NCI-H1048 (cell line): ENCODE measurements at places on chromosomes 16 and 17.
A peak's percentile ranks its signal among the peaks of the same experiment; 100 is the strongest.

DNA sequence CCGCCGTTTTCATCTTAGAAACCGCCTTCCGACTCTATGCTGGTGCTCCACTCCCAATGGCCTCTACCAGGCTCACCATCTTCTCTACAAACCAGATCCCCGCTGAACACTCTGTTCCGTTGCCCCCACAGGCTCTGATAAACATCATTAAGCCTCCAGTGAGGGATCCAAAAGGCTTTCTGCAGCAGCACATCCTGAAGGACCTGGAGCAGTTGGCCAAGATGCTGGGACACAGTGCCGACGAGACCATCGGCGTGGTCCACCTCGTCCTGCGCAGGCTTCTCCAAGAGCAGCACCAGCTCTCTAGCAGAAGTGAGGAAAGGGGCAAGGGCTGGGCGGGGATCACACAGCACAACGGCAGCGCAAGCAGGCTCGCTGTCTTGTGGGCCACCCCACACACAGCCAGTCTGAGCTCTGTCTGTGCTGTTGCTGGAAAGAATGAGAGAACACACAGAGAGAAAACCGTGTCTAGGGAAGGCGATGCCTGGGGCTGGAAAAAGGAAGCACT lies 33.5 kb upstream of the ENDOV start:
- no peak for DNase-seq

GRCh38 chr16:57191056-57191571 lies 5.0 kb downstream of the RSPRY1 start:
- DNase-seq, result no peak

- DNase-seq, result no peak
Measured at GRCh38 chr16:81798311-81799137, 19.4 kb downstream of the PLCG2 start.

GRCh38 chr16:66619534-66620428 lies 15.3 kb downstream of the CMTM3 start:
- no peak for DNase-seq

DNA sequence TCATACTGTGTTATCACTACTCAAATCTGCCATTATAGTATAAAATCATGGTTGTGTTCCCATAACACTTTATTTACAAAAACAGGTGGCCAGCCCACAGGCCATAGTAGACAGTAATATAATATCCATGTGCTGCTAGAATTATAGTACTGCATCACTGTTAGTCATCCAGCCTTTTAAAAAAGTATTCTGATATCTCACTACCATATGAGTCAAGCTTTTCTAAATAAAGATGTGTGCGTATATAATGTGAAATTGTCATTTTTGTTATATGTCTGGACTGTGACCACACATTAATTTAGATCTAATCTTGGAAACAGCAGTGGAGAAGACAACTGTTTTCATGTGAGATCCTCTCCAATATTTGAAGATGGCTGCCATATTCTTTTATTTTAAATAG lies 1049.1 kb upstream of the GOT2 start:
- DNase-seq, result no peak

DNA sequence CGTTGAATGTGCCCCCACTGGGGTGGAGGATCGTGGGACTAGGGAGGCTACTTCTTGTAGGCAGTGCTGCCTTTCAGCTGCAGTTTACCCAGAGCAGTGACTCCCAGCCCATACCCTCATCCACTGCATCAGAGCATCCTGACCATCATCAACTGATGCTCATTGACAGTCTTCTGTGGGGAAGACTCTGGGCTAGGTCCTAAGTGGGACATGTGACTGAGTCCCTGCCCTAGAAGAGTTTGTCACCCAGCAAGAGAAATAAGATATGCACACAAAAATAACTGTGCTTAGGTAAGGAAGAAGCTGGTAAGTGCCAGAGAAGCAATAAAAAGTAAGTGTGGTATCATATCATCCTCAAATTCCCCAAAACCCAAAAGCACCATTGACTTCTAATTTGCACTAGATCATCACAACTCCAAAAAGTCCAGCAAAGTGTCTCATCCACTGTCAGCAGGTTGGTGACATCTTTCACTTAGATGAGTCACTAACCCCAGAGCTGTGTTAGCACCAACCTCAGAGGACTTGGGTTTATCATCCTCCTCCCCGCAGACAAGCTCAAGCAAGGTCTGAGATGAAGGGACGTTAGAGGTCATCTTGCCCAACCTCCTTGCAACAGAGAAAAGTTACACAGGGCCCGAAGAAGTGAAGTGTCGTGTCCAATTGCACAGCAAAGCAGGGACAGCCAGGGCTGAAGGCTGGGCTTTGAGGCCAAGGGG lies 99.0 kb downstream of the CCDC182 start:
- no peak for DNase-seq

- no peak for DNase-seq
Measured at GRCh38 chr17:43736389-43736788, 22.2 kb downstream of the SOST start.

DNA sequence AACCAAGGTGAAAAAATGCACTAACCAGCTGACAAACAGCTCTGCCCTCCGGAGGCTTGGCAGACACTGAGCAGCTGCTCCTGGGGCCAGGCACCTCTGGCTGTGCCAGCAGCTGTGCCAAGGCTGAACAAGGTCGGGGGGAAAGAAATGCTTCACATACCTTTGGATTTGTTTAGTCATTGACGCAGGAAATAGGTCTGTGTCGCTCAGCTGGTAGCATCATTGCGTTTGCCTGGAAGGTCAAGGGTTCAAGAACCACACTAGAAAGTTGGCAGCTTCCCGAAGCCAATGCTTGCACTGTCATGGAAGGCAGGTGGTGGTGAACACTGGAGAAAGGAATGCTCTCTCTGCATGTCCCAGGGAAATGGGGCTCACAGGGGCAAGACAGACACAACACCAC lies 63.5 kb downstream of the PCTP start:
- no peak for DNase-seq

- DNase-seq, result no peak
Measured at GRCh38 chr17:74512624-74513091, 18.6 kb downstream of the CD300LB start.

- DNase-seq, result no peak
Measured at GRCh38 chr16:23258919-23259237, 43.2 kb upstream of the SCNN1B start.

- DNase-seq, result peak; percentile 1
Measured at GRCh38 chr17:48678141-48678971, 44.0 kb downstream of the PRAC1 start.

- DNase-seq, result no peak
Measured at GRCh38 chr17:7654832-7655540, 4.3 kb downstream of the ATP1B2 start.

GRCh38 chr16:4828567-4829321 lies 18.3 kb downstream of the GLYR1 start:
- no peak for DNase-seq

- DNase-seq, result no peak
Measured at GRCh38 chr16:10231563-10231962, 49.3 kb upstream of the GRIN2A start.

- DNase-seq, result no peak
Measured at GRCh38 chr17:72530454-72530853, 409.6 kb downstream of the SOX9 start.

DNA sequence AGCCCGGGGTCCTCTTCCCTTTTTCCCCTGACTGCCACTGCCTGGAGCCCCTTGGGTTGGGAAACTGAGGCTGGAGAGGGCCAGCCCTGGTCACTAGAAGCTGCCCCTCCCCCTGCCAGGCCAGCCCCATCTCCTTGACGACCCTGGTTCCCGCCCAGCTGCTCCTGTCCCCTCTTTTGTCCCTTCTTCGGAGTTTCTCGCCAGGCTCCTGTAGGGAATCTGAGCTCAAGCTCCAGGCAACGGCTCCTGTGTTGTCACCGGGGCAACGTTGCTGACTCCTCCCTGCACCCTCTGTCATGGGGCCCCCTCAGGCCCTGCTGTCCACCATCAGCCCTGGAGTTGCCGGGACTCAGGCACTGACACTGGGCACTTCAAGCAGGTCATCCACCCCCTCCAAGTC lies 5.7 kb downstream of the LLGL1 start:
- DNase-seq, result no peak

DNA sequence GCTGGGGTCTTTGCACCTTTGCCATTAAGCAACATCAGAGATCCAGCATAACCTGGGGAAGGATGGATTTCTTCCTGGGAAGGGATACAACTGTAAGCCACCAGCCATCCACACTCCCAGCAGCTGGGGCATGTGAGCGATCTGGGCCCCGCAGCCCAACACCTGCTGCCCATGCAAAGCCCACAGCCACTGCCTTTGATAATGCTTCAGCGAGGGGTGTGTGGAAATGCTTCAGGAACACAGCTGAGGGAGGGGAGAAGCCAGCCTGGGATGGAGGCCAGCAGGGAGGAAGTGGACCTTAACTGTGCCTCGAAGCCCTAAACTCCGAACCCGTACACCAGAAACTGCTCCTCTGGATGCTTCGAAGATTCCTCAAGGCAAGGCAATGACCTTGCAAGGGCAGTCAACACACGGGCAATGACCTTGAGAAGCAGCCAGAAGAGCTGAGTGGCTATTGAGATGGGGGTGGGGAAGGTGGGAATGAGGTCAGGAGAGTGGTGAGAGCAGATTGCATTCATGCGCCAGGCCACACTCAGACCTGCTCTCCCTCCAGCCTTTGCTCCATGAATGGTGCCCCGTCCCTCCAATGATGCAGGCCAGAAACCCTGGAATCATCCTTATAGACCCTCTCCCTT lies 49.1 kb downstream of the KATNIP start:
- no peak for DNase-seq

DNA sequence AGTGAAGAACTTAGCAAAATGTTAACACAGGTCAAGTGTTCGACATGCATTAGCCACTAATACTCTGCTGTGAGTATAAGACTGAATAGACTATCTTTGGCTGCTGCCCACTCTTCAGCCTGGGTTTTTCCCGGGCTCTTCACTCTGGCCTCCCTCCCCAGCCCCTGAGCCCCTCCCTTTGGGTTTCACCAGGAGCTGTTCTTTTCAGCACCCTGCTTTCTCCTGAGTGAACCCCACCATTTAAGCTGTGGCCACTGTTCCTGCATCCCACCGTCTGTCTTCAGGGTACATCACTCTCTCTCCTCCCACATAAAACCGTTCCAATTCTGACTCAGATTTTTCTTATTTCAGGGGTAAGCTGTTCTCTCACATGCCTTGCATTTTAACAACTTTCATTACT lies 92.0 kb upstream of the ASIC2 start:
- no peak for DNase-seq

DNA sequence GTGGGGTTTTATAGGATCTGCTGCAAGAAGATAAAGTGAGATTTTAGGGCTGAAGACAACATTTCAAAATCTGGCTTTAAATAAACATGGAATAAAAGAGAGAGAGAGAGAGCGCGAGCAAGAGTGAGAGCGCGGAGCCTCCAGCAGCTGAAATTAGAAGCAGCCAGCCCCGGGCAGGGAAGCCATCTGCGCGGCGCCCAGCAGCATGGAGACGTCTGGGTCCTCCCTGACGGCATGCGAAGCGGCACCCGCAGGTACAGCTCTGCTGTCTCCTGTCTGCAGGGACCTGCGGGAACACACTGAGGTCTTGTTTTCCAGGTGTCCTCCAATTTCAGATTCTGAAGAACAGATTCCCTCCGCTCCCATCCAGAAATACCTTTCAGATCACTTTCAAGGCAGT lies 7.9 kb upstream of the BAIAP2 start:
- no peak for DNase-seq

DNA sequence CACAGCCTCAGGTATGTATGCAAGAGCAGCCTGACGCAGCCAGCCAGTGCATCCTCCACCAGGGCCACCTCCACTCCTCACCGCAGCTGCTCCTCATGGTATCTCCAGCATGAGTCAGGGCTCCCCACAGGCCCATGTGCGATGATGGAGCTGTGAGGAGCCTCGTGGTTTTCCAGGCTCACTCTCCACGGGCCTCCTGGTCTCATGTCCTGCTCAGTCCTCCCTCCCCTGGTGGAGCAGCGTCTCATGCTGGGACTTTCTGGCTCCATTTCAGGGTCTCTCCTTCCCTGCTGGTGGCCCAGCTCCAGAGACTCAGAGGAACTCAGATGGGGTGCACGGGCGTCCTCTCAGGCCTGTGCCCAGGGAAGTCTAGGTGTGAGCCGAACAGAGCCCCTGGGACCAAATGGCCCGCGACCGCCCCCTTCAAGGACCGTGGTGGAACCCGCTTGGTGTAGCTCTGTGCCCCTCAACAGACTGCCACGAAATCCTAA lies 70.4 kb downstream of the METRNL start:
- DNase-seq, result no peak

DNA sequence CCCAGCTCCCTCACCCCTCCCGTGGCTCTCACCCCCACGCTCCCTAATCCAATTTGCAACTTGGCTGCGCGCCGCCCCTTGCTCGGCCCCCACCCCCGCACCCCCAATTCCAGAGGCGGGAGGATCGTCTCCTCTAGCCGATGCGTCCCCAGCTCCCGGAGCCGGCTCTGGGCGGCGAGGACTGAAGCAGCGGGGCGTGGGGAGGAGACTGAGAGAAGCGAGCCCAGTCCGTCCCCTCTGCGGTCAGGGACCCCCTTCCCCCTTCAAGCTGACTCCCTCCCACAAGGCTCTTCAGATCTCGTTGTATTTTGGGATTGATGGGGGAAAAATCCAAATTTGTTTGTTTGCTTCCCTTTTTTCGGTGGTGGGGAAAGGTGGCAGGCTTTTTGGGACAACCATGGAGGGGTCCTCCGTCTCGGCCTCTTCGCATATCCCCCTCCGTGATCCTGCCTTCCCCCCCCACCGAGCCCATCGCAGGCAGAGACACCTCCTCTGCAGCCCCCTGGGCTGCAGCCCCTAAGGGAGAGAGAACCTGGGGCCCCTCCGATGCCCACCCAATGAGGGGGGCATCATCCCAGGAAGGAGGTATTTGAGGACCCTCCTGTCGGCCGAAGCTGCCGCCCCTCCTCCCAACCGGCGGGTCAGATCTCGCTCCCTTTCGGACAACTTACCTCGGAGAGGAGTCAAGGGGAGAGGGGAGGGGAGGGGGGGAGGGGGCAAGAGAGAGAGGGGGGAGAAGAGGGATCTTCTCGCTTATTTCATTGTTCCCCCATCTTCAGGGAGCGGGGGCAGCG lies 466 bp downstream of the NEUROD2 start:
- DNase-seq, result no peak
